ENCODE measurements at places on chromosomes 12 and 14.

GRCh38 chr14:85300107-85300506 lies 229.8 kb upstream of the FLRT2 start:
- H3K4me1 ChIP-seq: no peaks in the 10 kb centered on the region
- H3K36me3 ChIP-seq: no peaks in the 10 kb centered on the region
- no peak overlapping the region for H3K4me3 ChIP-seq
- DNase-seq: no peak

DNA sequence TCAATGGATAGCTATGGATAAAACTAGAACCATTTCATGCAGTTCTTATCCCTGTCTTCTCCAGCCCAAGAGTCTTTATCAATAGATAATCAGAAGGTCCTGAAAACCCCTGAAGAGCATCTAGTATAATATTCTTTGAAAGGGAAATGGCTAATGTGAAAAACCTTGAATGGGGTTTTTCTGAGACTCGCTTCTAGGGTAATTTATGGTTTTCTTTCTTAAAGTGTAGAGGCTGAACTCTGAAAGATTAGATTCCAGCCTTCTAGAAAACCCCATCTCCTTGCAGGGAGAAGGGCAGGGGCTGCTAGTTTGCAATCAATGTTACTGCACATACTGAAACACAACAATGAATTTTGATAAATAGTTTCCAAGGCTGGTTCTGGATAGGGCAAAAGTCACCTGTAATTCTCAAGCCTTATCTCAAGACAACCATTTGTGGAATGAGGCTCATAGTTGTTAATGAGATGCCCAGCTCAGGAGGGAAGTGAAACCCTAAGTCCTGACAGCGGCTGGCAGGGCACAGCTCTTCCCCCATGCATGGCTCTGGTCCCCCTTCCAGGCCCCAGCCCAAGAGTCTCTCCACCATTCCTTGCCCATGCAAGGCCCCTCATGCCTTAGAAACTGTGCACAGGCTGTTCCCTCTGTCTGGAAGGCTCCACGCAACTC lies 33.7 kb upstream of the PYGL start:
- H3K36me3 ChIP-seq: no peaks in the 10 kb centered on the region
- no peak for DNase-seq
- no peak overlapping the region for H3K4me3 ChIP-seq
- H3K27ac ChIP-seq: no peak overlapping the region
- H3K4me1 ChIP-seq: no peaks in the 10 kb centered on the region

DNA sequence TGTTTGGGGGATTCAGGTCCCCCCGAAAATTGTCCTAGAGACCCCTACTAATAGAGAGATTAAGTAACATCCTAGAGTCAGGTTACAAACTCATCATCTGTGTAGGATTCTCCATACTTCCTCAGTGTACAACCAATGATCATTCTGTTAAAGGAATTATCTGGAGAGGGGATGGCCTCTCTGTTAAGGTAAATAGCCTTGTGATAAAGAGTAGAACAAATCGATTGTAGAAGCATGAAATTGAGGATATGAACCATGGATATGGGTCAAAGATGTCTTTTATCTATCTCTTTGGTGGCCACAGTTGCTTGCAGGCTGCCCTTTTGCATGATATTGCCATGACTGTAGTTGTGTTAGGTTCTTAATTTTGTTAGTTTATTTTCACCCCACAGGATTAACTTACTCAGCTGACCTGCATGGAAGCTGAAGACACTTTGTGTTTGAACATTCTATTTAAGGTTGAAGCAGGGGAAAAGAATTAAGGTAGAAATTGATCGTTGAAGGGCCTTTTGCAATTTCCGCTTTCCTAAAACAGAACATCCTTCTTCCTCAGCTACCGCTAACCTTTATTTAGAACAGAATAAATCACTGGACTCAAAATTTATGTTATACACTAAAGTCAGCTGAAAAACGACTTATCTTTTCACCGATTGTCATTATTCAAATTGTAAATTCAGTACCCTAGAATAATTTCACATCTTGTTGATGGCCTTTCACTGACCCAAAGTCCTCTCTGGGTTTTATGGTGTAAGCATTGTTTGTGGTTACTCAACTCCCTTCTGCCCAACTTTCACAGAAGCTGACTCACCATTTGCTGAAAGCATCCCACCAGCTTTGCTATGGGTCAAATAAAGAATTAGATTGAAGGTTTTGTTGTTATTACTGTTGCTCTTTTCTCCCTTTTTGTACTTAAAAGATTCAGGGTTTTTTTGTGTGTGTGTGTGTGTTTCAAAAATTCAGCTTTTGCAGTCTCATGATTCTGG lies 52.3 kb downstream of the IRAK3 start:
- no peaks in the 10 kb centered on the region for H3K36me3 ChIP-seq
- H3K4me3 ChIP-seq: no peak overlapping the region
- peaks cover 1% of the 10 kb centered on the region for H3K27me3 ChIP-seq

GRCh38 chr12:55227643-55228042 lies 6.8 kb downstream of the OR10A7 start:
- no peaks in the 10 kb centered on the region for H3K27me3 ChIP-seq
- DNase-seq: no peak
- H3K36me3 ChIP-seq: no peaks in the 10 kb centered on the region

- no peak overlapping the region for H3K27ac ChIP-seq
- peak; percentile 77 for DNase-seq
- no peaks in the 10 kb centered on the region for H3K36me3 ChIP-seq
- peak overlapping the region; percentile 83 for H3K4me3 ChIP-seq
- H3K27me3 ChIP-seq: peaks cover 16% of the 10 kb centered on the region
These were observed 136.4 kb upstream of the KRAS start for GRCh38 chr12:25386831-25387731.

Measured in H1 (cell line).